ENCODE measurements at places on chromosomes 16 and 17.

- no peak for DNase-seq
Measured at GRCh38 chr17:82402865-82403264, 15.3 kb upstream of the HEXD start.

- no peak for DNase-seq
Measured at GRCh38 chr17:44188576-44189403, 2.0 kb downstream of the TMUB2 start.

DNA sequence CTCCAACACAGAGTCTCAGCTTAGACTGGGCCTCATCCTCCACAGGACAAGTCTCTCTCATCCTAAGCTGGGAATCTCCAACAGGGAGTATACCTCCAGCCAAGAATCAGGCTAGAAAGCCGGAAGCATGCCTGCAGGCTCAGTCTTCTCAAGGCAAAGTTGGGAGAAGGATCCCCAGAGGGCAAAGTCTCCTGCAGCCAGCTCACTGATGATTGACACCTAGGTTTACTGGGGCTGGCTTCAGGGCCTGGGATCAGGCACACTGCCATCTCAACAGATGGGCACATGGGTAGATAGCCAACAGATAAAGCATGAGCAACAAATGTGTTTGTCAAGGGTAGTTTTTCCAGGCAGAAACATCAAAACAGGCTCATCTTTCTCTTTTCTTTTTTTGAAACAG lies 56.1 kb upstream of the TOX3 start:
- no peak for DNase-seq

GRCh38 chr16:79750311-79750710 lies 149.8 kb upstream of the MAF start:
- no peak for DNase-seq

- DNase-seq: no peak
Measured at GRCh38 chr16:3726021-3726687, 8.8 kb upstream of the TRAP1 start.

- no peak for DNase-seq
Measured at GRCh38 chr16:67474551-67475455, 6.2 kb downstream of the ATP6V0D1 start.

- peak; percentile 93 for DNase-seq
Measured at GRCh38 chr16:89246903-89247733, 29.6 kb downstream of the ZNF778 start.

DNA sequence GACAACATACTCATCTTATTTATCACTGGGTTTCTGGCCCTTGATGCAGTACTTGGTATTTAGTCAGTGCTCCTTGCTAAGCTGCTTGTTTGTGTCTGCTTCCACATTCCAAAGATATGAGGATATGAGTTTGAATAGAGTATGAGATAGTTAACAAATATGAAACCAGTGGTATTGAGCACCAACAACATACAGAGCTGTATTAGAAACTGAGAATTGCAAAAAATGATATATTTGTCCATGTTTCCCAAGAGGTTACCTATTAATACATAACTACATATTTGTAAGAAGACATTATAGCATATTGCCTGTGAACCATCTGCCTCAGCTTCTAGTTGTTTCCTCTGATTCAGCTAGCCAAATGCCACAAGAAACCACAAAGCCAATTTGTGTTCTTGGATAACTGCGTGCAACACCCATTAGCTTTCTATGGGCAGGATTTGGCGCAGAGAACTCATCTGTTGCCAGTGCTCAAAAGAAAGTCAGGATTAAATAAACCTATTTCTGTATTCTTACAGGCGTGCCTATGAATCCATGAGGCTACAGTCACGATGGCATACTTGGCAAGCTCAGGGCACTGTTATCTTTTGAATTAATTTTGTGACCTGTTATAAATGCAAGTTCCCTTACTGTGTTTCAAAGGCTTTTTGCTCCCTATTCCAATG lies 194.4 kb downstream of the MAP2K6 start:
- DNase-seq: no peak

DNA sequence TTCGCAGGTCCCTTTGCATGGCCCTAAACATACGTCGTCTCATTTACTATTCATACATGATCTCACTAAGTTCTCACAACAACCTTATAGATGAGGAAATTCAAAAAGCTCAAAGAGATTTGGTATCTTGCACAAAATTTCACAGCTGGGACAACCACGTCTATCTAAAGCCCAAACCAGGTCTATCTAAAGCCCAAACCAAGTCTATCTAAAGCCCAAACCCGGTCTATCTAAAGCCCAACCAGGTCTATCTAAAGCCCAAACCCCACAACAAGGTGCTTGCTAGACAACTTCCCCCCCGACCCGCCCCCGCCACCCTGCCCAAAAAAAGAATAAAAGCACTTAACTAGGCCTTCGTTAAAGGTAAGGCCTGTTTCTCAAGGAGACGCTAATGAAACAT lies 174.9 kb downstream of the VPS53 start:
- DNase-seq: no peak

- peak; percentile 36 for DNase-seq
Measured at GRCh38 chr17:78493450-78493849, 83.7 kb downstream of the DNAH17 start.

- DNase-seq: no peak
Measured at GRCh38 chr17:17897442-17897841, 60.7 kb upstream of the SREBF1 start.

- no peak for DNase-seq
Measured at GRCh38 chr16:8785408-8785807, 12.0 kb downstream of the TMEM186 start.

DNA sequence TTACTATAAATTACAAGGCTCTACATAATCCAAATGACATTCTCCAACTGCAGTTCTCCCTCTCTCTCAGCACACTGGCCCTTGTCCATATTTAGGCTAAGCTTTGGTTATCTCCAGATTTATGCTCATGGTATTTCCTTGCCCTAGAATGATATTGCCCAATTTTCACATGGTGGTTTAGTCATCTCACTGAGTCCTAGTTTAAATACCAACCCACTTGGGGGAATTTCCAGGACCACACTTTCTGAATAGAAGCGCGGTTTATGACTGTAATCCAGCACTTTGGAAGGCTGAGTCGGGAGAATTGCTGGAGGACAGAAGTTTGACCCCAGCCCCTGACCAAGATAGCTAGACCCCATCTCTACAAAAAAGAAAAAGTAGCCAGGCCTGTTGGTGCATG lies 280.1 kb upstream of the MON1B start:
- no peak for DNase-seq

DNA sequence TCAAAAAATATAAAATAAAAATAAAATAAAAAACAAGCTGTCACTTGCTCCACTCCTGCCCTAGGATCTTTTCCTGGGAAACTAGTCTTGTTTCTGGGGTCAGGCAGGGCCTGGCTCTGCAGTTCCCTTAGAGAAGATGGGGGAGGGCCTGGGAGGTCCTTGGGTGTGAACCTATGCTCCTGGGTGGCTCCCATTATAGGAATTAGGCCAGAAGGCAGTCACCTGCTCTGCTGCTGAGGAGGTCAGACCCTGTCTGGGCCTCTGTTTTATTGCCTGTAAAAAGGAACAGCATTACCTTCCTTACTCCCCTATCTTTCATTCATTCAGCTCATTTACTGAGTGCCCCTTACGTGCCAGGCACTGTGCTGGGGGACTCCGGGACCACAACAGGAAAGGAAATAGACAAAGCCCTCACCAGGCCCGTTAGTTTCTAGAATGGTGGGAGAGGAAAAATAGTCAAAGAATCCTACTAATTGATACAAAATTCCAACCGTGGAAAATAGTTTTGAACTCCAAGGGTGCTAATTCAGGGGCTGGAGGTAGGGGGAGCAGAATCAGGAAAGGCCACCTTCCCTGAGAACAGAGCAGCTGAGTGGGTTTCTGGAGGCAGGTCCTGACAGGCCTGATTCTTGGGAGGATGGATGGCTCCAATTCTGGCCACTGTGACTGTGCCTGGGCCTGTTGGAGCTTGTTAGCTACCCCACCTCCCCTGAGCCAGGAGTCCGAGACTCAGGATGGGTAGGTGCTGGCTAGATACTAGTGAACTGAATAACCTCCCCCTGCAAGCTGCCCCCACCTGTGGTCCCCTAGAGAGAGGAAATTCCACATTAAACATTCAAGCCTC lies 1.3 kb upstream of the SLC46A1 start:
- DNase-seq: no peak

DNA sequence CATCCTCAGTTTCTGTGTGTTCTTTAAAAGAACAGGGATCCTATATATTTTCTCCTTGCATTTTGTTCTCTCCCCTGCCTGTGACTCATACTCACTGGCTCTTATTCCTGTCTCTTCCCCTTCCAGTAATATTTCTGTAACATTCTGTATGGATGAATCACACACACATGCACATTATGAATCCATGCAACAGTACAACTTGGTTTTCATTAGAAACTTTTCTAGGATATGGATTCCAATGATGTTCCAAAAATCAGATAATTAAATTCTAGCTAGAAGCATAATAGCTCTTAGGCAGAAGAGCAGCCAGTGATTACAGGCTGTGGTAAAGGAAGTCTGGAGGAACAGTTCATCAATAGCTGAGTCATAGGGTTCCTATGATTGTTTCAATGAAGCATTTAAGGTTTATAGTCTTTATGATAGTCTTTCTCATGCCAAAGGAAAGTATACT lies 119.6 kb upstream of the PMFBP1 start:
- peak; percentile 13 for DNase-seq

DNA sequence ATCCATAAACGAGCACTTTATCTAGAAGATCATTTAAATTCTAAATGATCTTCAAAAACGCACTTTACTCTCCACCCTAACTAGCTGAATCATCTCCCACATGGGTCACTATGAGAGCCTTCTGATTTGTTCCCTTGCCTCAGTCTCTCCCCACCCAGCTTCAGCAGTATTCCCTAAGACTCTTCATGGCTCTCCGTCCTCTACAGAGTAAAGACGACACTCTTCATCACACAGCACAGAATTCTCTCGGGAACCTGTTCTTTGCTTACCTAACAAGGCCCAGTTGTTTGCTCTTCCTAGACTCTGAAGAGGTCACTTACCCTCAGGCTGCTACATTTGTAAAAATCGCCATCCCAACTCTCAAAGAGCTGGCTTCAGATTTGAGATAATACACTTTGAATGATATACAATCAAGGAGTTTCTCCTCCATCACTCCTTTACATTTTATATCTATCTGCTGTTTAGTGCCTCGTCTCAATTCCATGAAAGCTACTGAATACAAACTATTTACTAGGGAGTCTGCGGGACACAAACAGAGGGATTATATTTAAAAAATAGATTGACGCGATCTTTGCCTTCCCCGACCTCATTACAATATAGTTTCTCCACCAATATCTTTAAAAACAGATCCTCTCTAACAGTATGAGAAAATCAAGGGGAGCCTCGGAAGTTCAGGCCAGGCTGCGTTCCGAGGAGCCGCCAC lies 511 bp upstream of the LIG3 start:
- no peak for DNase-seq

GRCh38 chr17:39197380-39198185 lies at the start of gene CACNB1:
Gene CACNB1 (minus strand): TSS chr17:39197669. CDS start chr17:39197495, 174 bp downstream.
- DNase-seq: peak; percentile 72

- DNase-seq: no peak
Measured at GRCh38 chr16:77928096-77928495, 94.3 kb upstream of the CLEC3A start.

DNA sequence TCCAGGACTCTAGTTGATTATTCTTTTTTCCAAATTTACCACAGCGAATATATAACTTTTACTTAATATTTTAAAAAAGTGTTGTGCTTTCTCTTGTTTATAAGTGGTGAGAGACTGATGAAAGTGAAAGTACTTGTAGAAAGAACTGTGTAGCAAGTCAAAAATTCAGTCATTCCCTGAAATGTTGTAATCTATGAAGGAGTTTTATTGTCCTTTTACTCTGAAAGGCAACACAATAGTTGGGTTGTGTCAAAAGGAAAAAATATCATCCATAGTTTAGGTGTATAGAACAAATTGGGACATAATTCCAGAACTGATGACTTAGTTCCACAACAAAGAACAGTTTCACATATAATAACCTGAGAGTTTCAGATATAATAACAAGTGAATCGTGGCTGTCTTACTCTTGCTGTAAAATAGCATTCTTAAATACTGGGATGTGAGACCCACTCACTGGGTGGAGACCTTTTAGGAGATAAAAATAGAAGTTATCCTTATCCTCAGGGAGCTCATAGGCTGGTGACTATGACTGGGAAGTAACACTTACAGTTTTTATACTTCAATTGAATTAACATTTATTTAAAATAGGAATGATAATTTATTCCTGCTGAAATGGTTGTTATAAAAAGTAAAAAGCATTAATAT lies 20.6 kb downstream of the CYB5B start:
- no peak for DNase-seq

DNA sequence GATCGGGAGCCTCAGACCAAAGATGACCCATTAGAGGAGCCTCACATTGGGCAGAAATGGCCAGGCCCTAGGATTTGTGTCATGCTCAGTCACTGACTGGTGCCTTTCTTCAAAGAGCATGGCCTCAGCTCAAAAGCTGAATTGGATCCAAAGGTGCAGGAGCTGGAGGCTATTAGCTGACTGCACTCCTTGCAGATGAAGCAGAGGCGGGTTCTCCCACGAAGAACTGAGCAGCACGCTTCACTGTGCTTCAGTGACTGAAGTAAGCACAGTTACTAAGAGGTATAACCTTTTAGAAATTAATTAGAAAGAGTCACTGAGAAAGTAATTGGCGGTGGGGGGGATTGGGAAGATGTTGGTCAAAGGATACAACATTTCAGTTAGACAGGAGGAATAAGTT lies 18.7 kb upstream of the COX10 start:
- no peak for DNase-seq

- no peak for DNase-seq
Measured at GRCh38 chr17:9937901-9938300, 32.8 kb upstream of the RCVRN start.

DNA sequence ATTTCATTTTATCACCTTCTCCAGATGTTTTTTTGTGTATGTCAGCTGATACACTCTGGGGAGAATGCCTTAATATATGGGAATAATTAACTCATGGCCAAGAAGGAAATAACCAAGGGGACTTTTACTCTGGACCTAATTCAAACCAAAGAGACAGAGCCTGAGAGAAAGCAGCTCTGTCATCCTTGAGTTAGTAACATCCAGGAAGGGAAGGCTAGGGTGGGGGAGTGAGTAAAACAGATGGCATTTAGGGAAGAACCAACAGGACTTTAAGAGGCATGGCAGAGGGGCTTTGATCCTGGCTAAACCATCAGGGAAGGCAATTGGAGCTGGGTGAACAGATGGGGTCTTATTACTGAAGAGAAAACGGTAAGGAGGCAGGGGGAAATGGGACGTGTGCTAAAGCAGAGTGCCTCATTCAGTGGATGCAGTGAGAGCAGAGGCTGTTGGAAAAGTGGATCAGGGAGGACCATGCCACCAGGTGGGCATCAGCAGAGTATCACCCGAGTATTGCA lies 2.5 kb upstream of the SMPD3 start:
- DNase-seq: no peak

- no peak for DNase-seq
Measured at GRCh38 chr16:89006036-89006752, 29.2 kb upstream of the CBFA2T3 start.

GRCh38 chr17:65231662-65232335 lies 94.6 kb downstream of the RGS9 start:
- DNase-seq: peak; percentile 87
